ENCODE measurements at places on chromosomes 7 and 10.

GRCh38 chr10:112433136-112433535, 13.6 kb downstream of the ZDHHC6 start:
- no peak for DNase-seq

DNA sequence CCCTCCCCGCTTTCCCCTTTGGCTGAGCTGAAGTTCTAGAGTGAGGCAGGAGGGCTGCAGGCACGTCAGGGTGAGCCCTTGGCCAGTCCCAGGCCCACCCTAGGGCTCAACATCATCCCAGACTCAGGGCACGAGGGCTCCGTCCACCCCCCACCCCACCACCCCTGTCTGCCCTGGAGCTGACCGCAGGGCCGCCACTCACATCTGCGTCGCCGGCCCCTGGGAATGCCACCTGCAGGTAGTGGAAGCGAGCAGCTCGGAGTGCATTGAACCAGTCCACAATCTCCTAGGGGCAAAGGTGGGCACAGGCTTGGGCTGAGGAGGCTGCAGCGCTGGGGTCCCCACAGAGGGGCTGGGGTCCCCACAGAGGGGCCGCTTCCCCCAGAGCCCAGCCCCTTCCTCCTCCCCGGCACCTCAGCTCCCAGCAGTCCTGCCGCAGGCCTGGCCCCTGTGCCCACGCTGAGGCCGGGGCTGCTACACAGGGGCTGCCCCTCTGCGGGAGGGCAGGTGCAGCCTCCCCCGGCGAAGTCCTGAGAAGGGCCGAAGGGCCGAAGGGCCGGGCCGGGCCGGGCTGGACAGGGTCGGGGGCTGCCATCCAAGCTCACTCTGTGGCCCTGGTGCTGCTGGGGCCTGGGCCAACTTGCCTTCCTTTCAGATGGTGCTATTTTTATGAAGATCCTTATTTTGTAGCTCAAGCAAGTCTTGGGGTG, 24.1 kb downstream of the GET4 start:
- DNase-seq = no peak

DNA sequence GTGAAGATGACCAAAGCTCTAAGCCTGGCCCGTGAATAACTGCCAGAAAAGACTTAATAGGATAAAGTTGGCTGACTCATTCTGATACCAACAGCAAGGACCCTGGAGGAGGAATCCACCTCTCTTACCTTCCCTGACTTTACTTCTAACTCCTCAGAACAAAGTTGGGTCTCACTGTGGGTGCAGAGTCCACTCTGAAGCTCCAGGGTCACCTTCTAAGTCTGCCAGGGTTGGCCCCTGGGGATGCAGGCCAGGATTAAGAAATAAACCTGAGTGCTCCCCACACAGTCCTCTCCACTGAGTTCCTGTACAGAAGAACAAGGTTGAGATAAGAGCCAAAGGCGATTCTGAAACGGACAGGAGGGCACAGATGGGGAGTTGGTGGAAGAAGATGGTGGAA, 54.4 kb downstream of the GPR26 start:
- DNase-seq = no peak

DNA sequence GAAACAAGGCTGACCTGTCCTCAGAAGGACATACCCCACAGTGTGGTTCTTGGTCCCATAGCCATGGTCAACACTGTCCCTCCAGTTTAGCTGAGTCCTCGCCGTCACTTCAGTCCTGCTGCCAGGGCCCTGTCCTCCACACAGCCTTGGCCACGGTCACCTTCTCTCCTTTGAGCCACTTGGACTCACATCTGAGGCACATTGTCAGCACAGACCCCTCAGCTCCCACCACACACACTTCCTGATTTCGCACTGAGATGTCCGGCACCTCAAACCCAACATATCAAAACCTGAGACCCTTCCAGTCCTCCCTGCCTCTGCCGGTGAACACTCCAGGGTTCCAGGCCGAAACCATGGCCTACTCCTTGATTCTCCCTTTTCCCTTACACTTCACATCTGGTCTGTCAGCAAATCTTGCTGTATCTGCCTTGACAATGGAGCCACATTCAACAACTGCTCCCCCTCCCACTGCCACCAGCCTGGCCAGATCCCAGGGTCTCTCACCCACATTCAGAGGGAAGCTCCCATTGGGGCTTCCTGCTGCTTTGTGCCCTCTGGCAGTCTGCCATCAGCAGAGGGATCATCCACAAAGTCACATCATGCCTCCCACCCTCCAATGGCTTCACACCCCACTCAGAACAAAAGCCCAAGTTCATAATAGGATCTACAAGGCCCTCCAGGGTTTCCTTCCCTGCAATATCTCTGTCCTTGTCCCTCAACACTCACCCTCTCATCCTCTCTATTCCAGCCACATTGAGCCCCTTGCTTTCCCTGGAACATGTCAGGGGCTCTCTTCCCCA, 219.6 kb upstream of the SHH start:
- DNase-seq = no peak

- no peak for DNase-seq
Measured at GRCh38 chr7:35521941-35522340, 173.0 kb downstream of the HERPUD2 start.

GRCh38 chr7:17520941-17521340, 222.5 kb downstream of the AHR start:
- no peak for DNase-seq

DNA sequence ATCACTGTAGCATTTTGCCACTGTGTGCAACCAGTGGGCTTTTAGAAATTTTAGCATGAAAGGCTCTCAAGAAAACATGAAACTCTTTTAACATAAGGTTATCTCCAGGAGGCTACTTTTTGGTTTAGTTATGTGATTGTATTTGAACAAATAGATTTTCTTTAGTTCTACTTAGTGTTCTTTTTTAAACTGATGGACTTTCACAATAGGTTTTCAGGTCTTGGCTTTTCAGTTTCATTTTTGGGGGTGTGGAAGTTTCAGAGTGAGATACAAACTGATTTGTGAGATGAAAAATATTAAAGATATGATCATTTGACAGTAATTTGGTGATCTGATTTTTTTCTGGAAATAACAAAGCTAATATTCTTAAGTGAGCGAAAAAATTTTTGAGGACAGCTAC, 344.1 kb downstream of the PHF14 start:
- no peak for DNase-seq

DNA sequence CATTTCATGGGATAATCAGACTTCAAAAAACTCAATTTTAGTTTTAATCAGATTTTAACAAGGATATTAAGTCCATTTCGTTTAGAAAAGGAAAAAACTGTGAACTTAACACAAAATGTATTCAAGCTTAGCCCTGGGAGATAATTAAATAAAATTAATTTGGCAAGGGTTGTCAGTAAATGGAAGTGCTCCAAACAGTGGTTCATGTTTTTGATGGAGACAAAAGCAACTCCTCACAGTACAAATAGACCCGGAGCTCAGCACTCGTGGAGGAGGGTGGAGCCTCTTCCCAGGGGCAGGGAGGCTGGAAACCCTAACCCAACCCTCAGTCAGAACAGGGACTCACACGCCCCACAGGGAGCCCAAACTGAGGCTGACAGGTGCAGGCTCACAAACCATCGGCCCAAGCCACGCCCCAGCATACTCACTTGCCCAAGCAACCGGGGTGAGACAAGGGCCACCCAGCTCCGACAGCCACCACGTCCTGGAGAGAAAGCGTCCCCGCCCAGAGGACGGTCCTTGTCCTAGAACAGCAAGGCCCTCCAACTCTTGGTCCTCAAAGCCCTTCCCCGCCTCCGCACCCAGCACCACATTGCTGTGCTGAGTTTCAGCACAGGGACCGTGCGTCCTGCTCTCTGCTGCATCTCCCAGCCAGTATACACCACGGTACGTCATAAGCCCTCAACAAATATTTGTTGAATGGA, 39.8 kb downstream of the MAD1L1 start:
- DNase-seq = no peak

DNA sequence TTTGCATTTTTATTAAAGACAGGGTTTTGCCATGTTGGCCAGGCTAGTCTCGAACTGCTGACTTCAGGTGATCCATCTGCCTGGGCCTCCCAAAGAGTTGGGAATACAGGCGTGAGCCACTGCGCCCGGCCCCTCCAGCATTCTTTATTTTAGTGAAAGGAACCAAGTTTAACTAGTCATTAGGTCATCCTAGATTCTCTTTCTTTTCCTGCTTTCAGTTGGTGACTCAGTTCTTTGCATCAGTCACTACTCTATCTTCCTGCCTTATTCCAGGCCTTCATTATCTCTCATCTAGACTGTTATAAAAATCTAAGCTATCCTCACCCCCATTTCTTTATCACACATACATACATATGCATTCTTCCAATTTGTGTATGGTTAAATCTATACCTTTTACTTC, 63.7 kb downstream of the PRSS58 start:
- no peak for DNase-seq

DNA sequence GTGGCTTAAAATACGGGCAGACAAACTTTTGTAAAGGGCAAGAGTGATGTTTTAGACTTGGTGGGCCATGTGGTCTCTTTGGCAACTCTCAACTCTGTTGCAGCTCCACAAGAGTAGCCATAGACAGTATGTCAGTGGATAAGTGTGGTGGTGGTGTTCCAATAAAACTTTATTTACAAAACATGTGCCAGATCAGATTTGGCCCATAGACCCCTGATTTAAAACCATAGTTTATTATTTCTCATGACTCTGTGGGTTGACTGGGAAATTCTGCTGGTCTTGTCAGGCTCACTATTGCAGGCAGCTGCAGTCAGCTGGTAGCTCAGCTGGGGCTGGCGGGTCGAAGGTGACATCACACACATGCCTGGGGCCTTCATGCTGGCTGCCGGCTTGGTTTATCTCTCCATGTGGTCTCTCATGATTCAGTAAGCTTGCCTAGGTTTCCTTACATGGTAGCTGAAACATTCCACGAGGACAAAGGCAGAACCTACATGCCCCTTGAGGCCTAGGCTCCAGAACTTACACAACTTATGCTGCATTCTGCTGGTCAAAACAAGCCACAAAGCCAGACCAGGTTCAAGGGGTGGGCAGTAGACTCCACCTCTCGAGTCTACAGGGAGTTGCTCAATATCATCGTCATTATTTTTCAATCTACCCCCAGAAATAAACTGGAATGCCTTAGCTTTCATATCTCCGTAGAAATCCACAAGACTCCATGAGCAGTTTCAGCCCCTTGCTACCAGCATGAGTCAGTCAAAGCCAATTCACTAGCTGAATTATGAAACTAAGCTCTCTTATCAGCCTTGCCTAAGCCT, 245.7 kb downstream of the WDR11 start:
- DNase-seq = no peak

GRCh38 chr7:50212666-50213621, 91.6 kb upstream of the IKZF1 start:
- DNase-seq = no peak

GRCh38 chr10:5945561-5946418, 31.6 kb downstream of the IL15RA start:
- DNase-seq = no peak

GRCh38 chr10:71816421-71816851, 34.6 kb downstream of the PSAP start:
- no peak for DNase-seq

DNA sequence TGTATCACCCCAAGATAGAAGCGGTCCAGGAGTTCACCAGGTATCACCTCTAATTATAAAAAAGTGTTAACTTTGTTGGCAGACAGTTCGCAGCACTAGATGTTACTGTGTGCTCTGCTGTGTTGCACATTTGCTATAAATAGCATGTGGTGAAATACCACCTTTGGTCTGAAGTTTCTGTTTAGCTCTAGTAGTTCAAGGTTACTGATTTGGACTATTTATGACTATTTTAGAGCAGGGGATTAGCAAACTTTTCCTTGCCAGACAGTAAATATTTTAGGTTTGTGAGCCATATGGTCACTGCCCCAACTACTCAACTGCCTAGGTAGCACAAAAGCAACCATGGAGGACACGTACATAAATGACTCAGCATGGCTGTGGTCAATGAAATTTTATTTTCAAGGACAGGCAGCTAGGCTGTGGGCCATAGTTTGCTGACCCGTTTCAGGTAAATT, 16.5 kb downstream of the DENND10 start:
- DNase-seq = no peak

- DNase-seq = no peak
Measured at GRCh38 chr7:130982651-130983050, 248.6 kb upstream of the KLF14 start.

- no peak for DNase-seq
Measured at GRCh38 chr7:143898810-143899209, 3.2 kb downstream of the TCAF1 start.

GRCh38 chr7:118836933-118837332, 612.4 kb downstream of the ANKRD7 start:
- no peak for DNase-seq

GRCh38 chr7:103388469-103389140, 41.2 kb downstream of the PSMC2 start:
- no peak for DNase-seq

- DNase-seq = no peak
Measured at GRCh38 chr10:86100581-86101061, 266.0 kb downstream of the GRID1 start.

DNA sequence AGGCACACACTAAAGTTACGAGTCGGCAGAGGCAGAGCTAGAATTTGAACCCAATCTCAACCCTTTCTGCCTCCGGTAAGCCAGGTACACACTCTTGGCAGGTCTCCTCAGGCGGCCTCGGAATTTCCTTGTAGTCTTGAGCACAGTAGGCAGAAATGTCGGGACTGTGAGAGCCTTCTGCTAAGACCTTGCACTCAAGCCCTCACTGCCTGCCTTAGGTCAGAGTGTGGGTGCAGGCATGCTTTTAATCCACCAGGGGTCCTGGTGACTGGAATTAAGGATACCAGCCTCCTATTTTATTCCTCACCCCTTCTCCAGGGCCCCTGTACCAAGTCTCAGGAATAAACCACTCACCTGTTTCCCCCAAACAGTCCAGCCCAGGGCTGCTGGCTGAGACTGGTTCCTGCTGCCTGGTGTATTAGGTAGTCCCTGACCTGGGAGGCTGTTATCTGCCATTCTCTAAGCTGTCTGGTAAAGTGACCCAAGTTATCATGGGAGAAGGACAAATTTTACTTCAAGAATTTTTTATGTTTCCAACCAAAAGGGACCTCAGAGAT, 855 bp downstream of the ATP6V1F start:
- no peak for DNase-seq

- no peak for DNase-seq
Measured at GRCh38 chr10:52348037-52348564, 34.0 kb downstream of the DKK1 start.

- no peak for DNase-seq
Measured at GRCh38 chr10:96556003-96556402, 30.8 kb downstream of the TM9SF3 start.

DNA sequence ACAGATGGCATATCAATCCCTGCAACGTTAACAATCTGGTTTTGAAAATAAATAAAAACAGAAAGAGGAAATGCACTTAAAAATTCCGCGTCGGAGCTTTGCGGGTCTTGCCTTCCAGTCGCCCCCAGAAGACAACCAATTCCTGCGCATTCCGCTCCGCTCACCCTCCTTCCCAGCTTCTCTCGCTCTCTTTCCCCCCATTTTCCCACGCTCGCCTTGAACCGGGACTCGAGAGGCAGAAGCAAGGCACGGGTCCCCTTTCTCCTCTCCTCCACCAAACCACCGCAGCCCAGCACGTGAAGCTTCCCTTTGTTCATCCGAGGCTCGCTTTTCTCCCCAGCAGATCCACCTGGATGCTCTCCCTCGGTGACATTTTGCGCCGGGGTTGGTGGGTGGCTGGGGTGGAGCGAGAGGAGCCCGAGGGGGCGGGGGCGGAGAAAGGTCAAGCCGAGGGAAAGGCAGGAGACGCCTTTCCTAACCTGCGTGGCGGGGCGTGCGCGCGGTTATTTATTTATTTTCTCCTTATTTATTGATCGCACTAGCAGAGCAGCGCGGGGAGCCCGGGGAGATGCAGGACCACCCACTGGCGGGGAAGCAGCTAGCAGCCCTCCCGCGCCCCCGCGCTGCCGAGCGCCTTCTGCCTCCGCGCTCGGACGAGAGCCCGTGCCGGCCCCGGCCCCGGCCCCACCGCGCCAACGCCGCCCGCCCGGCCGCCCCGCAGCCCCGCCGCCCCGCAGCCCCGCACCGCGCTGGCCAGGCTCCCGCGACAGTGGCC, at the start of gene KCND2:
Gene KCND2, plus strand, starts transcription at position 475 of the 775 bp plus-strand sequence.
- DNase-seq = no peak

Measured in activated CD8-positive, alpha-beta memory T cell treated with anti-CD3 and anti-CD28 coated beads for 4 hours (primary cell).